ENCODE measurements at places on chromosomes 11 and 22. TPM values are rescaled to one million over a fixed set of nuclear protein-coding genes. Genes with fewer than 3 reads are reported as not detected.

The CCDC15 gene
- 3.6 TPM for total RNA-seq

The FGF4 gene
- not detected for total RNA-seq

The CASTOR1 gene
- total RNA-seq = 17.4 TPM

The UBQLN3 gene
- total RNA-seq = 0.30 TPM

The TYR gene
- total RNA-seq = not detected

The CCDC116 gene
- 0.37 TPM for total RNA-seq

The VWA5A gene
- total RNA-seq = 11.4 TPM

The SCN2B gene
- total RNA-seq = 0.15 TPM

The FOLR1 gene
- not detected for total RNA-seq

The MPPED2 gene
- total RNA-seq = 12.6 TPM

The MMP12 gene
- 4.7 TPM for total RNA-seq

The TSKU gene
- total RNA-seq = 18.6 TPM

The MYO18B gene
- total RNA-seq = 0.26 TPM

The SMIM35 gene
- total RNA-seq = 1.3 TPM

The SLC5A1 gene
- 10.5 TPM for total RNA-seq

The CEND1 gene
- not detected for total RNA-seq

The DCDC1 gene
- 0.23 TPM for total RNA-seq

The NLRP14 gene
- total RNA-seq = 0.28 TPM

The MMP3 gene
- not detected for total RNA-seq

The TPBGL gene
- not detected for total RNA-seq

The APOBEC3G gene
- 69.0 TPM for total RNA-seq

The SYTL2 gene
- total RNA-seq = 25.9 TPM

The DDX25 gene
- total RNA-seq = 1.5 TPM

The OLFML1 gene
- 10.7 TPM for total RNA-seq

The OR5F1 gene
- not detected for total RNA-seq

The PAAF1 gene
- 11.7 TPM for total RNA-seq

The APOL5 gene
- total RNA-seq = not detected

The GRM5 gene
- total RNA-seq = not detected

The UPB1 gene
- 3.4 TPM for total RNA-seq

The ZFTA gene
- 10.3 TPM for total RNA-seq

The MIOX gene
- not detected for total RNA-seq

The TRPM5 gene
- 0.10 TPM for total RNA-seq

The OR51B2 gene
- total RNA-seq = not detected

The MARK2 gene
- total RNA-seq = 48.3 TPM

The NXPE2 gene
- total RNA-seq = not detected

The SHISAL1 gene
- 0.19 TPM for total RNA-seq

The ABCG4 gene
- total RNA-seq = 0.23 TPM

The PIWIL4 gene
- total RNA-seq = 4.9 TPM

The OR4D5 gene
- total RNA-seq = not detected

The PHLDB1 gene
- 162 TPM for total RNA-seq

The ANKK1 gene
- 1.1 TPM for total RNA-seq

The ZFPL1 gene
- total RNA-seq = 23.9 TPM

The POLR2F gene
- 31.0 TPM for total RNA-seq

The MCHR1 gene
- not detected for total RNA-seq

The OR52I1 gene
- not detected for total RNA-seq

The ROM1 gene
- total RNA-seq = 5.6 TPM

The DEPDC7 gene
- total RNA-seq = not detected

The ADAMTS15 gene
- 1.8 TPM for total RNA-seq

The HTR3B gene
- total RNA-seq = not detected

The PGAP2 gene
- 13.3 TPM for total RNA-seq

The RASGRP2 gene
- total RNA-seq = 242 TPM

The SYNGR1 gene
- total RNA-seq = 32.3 TPM

All from spleen (tissue), 13 donors.